ENCODE measurements at places on chromosomes 1 and 21. TPM values are rescaled to one million over a fixed set of nuclear protein-coding genes. Genes with fewer than 3 reads are reported as not detected.

Gene PDIK1L
- total RNA-seq = 5.4 TPM

Gene CHI3L2
- 0.12 TPM for total RNA-seq

Gene AGPAT3
- 38.0 TPM for total RNA-seq

Gene CLIC6
- total RNA-seq = 0.13 TPM

Gene PTGFR
- total RNA-seq = 37.7 TPM

Gene INSRR
- total RNA-seq = under 0.01 TPM

Gene PADI2
- under 0.01 TPM for total RNA-seq

Gene RCAN3
- total RNA-seq = 0.50 TPM

Gene IL19
- total RNA-seq = not detected

Gene AADACL4
- total RNA-seq = not detected

Gene LCE1F
- total RNA-seq = not detected

Gene TMEM82
- total RNA-seq = not detected

Data from aortic smooth muscle cell (primary cell).